ELR (cell line): ENCODE measurements at places on chromosomes 1 and 21.

DNA sequence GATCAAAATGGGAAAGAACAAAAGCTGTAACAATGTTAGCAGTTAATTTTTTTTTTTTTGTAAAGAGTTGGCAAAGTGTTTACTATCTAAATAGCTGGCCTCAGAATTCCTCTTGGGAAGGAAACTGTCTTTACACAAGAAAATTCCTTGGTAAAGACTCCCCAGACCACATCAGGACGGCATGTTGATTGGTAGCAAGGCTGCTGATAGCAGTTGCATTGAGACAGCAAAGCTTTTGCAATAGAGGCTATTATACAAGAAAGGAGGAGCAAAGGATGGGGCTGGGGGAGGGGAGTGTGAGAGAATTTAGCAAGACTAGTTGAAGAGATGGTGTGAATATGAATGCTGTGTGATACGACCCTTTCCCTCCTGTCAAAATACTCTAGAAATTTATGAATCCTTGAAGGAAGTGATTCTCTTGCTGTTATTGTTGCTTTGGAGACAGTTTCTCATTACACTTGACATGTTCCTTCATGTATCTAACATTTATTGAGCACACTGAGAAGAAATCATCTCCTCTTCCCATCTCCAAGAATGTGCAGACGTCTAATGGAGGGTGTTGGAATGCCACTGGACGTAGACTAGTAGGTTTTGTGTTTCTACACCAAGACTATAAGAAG lies 355.6 kb downstream of the SIPA1L2 start:
- DNase-seq = no peak

- no peak for DNase-seq
These were observed 1.2 kb upstream of the CAP1 start for GRCh38 chr1:40039245-40039756.

DNA sequence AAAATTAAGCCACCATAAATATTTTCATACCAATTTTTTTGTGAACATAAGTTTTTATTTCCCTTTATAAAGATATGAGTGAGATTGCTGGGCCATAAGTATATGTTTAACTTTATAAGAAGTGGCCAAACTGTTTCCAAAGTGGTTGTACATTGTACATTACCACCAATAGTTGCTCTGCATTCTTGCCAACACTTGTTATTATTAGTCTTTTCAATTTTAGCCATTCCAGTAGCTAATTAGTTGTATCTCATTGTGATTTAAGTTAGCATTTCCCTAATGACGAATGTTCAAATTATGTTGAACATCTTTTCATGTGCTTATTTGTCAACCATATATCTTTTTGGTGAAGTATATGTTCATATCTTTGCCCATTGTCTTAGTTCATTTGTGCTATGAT lies 64.0 kb upstream of the DNAH14 start:
- no peak for DNase-seq

DNA sequence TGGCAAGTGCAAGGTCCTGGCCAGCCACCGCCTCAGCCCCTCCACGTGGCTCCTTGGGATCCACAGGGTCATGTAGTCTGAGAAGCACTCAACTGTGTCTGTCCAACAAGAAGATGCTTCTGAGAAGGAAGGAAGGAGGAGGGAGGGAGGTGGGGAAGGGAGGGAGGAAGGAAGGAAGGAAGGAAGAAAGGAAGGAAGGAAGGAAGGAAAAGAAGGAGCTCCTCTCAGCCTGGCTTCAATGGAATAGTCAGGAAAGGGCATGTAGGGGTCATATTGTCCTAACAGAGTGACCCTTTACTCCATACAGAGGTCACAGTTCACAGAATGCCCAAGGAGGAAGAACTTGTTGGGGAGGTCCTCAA lies 42.5 kb upstream of the TARDBP start:
- DNase-seq = no peak
